ENCODE measurements at places on chromosomes 7 and 10.
A peak's percentile ranks its signal among the peaks of the same experiment; 100 is the strongest.

DNA sequence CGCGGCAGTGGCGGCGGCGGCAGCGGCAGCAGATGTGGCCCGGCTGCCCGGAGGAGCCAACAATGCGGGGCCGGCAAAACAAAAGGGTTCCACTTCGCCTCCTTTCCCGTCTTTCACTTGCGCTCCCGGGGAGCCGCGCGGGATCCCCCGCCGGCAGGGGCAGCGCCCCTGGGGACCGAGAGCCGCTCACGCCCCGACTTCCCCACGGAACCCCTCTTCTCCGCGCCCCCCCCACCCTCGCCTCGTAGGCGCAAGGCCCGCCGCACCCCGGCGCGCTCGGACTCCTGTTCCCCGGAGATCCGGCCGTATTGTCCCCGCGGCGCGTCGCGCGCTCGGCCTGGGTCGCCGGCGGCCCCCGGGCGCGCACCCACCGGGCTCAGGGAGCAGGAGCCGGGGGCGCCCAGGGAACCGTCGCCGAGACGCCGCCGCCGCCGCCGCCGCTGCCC lies 854 bp downstream of the CTBP2 start:
- DNase-seq = no peak

- no peak for DNase-seq
Observed at GRCh38 chr10:36669615-36670352, 455.6 kb upstream of the ANKRD30A start.

GRCh38 chr10:29343607-29344038 lies 54.8 kb downstream of the LYZL1 start:
- DNase-seq = no peak

GRCh38 chr10:30959836-30960210 lies 71.8 kb downstream of the ZNF438 start:
- DNase-seq = no peak

- DNase-seq = no peak
Observed at GRCh38 chr7:157528785-157529341, 192.1 kb downstream of the DNAJB6 start.

GRCh38 chr7:151715666-151716315 lies 161.1 kb downstream of the PRKAG2 start:
- DNase-seq = no peak

- no peak for DNase-seq
Observed at GRCh38 chr10:47224546-47225218, 75.3 kb upstream of the GDF10 start.

GRCh38 chr10:6133331-6134098 lies 44.7 kb downstream of the RBM17 start:
- no peak for DNase-seq

GRCh38 chr10:132639470-132639869 lies 101.9 kb downstream of the INPP5A start:
- DNase-seq = no peak

GRCh38 chr7:74012842-74013249 lies 15.1 kb upstream of the ELN start:
- DNase-seq = no peak

GRCh38 chr10:46317889-46318288 lies 31.1 kb downstream of the ANTXRL start:
- no peak for DNase-seq

DNA sequence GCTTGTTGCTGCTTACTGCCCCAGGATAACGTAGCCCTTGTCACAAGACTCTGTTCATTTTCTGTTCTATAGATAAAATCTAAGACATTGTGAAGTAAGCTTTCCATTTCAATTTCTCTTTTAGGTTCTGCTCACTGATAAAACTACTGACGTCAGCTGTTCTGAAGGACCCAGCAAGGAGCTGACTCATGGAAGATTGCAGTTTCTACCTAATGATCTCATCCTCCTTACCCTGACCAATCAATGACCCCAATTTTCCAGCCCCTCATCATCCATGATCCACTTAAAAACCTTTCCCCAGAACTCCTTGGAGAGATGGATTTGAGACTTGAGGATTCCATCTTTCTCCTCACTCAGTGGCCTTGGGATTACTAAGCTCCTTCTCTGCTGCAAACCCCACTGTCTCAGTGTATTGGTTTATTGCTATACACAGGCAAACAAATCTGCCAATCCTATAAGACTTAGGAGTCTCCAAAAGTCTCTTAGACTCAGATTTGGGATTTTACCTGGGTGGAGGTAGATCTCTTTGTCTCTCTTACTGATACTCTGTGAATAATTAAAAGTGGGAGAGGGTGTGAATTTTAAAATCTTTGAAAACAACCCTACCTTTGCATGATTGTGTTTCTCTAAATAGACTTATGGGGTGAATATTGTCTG lies 109.2 kb upstream of the TRIM24 start:
- no peak for DNase-seq

GRCh38 chr10:62529396-62529795 lies 155.2 kb downstream of the ZNF365 start:
- DNase-seq = no peak

GRCh38 chr10:115094416-115095140 lies 1.4 kb downstream of the ATRNL1 start:
- no peak for DNase-seq

DNA sequence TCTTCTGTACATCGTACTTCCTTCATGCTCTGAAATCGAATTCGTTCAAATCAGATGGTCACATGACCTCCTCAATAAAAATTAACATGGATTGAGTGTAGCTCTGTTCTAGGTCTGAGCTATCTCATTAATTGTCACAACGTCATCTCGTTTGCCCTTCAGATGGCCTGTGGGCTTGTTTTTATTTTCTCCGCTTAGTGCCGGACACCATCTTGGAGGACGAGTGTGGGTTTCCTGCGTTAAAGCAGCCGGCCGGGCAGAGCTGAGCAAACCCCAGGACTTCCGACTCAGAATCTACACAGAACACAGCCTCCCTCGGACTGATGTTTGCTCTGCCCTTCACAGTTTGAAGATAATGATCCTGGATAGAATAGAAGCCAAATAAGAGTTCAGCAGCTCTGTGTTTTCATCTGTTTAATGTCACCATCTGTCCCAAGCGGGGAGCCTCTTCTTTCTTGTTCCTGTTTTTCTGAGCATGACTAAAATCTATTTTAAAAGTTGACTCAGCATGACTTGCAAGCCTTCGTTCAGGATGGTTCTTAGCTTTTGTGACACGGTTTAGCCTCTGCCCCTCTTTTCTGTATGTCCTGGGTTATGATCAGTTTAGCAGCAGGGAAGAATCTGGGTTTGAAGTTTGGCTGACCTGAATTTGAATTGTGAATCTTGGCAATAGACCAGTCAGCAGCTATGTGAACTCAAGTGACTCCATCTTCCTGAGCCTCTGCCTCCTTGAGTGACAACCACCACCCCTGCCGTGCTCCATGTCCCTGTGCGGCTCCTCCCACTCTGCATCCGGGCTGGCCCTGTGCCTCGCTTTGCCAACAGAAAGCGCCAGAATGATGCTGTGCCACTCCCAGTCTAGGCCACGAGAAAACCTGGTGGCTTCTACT lies 30.6 kb upstream of the GALNTL5 start:
- DNase-seq = peak; percentile 45

DNA sequence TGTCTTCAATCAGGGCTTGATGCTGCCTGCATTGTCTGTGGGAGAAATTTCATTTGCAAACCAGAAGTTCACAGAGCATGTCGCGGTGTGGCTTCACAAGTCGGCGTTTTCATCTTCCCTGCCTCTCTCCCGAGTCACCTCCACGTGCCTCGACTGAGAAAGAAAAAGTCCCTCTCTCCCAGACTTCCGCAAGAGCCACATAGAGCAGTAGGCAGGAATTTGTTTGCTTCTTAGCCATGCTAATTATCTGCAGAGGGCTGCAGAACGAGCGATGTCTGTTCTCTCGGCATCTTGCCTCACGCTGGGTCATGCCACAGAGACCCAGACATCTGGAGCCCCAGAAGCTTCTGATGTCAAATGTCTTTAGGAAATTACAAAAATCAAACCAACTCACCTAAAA lies 272.2 kb downstream of the TCF7L2 start:
- peak; percentile 27 for DNase-seq

DNA sequence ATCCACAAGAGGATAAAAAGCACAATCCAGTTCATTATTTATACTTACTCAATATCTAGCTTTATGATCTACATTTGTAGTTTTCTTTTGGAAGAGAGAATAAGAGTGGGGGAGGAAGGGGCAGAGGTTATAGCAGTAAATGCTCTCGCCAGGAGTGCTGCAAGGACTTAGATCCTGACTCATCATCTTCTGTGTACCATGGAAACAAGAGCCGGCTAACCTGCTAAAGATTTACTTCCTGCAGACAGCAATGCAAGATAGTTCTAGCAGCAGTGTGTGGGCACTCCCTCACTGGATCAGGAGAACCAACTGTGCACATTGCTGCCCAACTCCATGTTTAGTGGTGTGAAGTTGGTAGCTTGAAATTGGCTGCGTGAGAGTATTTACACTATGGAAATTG lies 47.7 kb upstream of the TRIL start:
- DNase-seq = no peak

DNA sequence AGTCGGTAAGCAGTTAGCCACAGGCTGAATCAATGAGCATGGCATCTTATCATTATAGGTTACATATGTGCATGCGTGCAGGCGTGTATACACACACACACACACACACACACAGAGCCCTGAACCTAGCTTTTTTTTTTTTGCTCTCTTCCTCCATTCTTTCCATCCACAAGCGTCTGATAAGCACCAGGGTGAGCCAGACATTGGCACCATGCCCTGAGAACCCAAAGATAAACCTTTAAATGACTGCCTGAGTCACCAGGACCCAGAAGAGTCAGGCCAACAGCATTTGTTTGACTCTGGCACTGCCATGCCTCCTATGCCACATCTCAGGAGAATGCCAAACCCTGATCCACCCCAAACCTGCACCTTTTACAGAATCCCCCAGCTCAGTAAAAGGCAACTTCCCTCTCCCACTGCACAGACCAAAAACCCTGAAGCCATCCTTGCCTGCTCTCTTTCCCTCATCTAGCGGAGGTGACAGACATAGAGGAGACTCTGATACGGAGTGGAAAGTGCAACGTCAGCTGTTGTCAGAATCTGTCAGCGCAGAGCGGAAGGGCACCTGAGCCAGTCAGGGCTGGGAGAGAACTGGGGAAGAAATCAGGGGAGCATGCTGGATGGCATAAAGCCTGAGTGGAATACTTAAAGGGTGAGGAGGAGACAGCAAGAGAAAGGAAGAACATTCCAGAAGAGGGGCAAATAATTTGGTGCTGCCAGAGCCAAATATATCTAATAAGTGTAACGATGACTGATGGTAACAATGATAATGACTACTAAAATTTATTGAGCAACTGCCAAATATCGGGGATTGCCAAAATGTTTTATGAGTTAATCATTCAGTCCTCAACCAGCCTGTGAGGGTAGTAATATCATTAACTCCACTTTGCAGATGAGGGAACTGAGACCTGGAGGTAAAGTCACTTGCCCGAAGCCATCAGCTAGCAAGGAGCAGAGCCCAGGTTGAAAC lies 3.2 kb downstream of the PARP12 start:
- no peak for DNase-seq

GRCh38 chr10:27426948-27427467 lies 77.1 kb upstream of the RAB18 start:
- no peak for DNase-seq

GRCh38 chr7:142088022-142088714 lies 23.4 kb upstream of the MGAM2 start:
- no peak for DNase-seq

DNA sequence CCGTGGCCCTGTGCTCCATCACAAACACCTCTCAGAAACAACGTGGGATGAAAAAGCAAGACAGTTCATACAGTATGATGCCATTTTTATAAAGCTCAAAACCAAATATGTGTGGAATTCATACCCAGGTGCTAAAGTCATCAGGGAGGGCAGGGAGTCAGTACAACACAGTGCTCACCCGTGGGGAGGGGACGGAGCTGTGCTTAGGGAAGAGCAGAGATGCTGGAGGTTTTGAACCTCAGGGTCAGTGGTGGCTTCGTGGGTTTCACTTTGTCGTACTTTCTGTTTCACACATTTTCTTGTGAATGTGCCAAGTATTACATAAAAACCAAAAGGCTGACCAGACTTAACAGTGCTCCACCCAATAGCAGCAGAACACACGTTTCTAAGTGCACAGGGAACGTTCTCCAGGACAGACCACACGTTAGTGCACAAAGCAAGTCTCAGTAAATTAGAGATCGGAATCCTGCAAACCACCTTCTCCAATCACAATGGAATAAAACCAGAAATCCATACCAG lies 21.2 kb downstream of the ZMIZ2 start:
- no peak for DNase-seq

DNA sequence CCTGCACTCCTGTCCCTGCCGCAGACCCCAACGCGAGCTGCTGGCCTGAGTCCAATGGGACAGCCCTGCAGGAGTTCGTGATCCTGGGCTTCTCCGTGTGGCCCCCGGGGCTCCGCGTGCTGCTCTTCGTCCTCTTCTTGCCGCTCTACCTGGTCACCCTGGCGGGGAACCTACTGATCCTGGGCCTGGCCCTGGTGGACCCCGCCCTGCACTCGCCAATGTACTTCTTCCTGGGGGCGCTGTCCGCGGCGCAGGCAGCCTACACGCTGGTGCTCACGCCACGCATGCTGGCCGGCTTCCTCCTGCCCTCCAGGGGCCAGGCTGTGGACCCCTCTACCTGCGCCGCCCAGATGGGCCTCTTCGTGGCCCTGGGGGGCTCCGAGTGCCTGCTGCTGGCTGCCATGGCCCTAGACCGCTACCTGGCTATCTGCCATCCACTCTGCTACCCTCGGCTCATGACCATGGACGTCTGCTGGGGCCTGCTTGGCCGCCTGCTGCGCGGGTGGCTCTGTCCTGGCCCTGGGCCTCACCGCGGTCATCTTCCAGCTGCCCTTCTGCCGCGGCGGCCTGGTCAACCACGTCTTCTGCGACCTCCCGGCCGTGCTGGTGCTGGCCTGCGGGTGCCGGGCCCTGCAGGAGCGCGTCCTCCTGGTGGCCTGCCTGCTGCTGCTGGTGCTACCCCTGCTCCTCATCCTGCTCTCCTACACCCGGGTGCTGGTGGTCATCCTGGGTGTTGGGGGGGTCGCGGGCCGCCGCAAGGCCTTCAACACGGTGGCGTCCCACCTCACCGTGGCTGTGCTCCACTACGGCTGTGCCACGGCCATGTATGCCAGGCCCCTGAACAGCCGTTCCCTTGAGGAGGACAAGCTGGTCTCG lies 71.7 kb downstream of the RBAK start:
- no peak for DNase-seq

DNA sequence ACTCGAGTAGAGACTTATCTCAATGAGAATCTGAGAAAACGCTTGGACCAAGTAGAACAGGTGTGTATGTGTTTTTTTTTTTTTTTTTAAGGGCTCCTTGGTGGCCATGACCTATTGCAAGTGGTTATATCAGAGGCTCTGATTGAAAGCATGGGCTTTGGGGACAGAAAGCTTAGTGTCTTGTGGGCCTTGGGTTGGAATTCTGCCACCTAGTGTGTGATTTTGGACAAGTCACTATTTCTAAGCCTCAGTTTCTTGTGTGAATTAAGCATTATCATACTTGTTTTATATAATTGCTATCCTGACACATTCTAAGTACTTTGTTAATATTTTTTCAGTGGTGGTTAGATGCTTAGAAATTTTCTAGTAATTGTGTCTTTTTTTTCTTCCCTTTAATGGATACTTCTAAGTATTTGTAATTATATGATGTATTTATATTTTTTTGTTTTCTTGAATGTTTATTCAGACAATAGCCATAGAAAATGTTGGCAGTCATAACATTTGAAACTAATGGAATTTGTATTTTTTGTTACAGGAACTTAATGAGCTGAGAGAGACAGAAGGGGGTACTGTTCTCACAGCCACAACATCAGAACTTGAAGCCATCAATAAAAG lies 33.1 kb downstream of the SMC3 start:
- peak; percentile 12 for DNase-seq

All from NCI-H2227 treated with DMSO at 0.1 percent for 48 hours (cell line).